Colonic mucosa (tissue), 4 donors: ENCODE measurements at places on chromosomes 4 and X. TPM values are rescaled to one million over a fixed set of nuclear protein-coding genes. Genes with fewer than 3 reads are reported as not detected.

- no peak for DNase-seq
Measured at GRCh38 chrX:118614150-118614549, 113.3 kb upstream of the IL13RA1 start.

BEX1 gene
- total RNA-seq, result 0.77 TPM

- no peak for DNase-seq
Measured at GRCh38 chr4:163201358-163201757, 34.7 kb upstream of the NAF1 start.

- DNase-seq, result no peak
Measured at GRCh38 chr4:111988514-111988913, 156.7 kb upstream of the FAM241A start.

DNA sequence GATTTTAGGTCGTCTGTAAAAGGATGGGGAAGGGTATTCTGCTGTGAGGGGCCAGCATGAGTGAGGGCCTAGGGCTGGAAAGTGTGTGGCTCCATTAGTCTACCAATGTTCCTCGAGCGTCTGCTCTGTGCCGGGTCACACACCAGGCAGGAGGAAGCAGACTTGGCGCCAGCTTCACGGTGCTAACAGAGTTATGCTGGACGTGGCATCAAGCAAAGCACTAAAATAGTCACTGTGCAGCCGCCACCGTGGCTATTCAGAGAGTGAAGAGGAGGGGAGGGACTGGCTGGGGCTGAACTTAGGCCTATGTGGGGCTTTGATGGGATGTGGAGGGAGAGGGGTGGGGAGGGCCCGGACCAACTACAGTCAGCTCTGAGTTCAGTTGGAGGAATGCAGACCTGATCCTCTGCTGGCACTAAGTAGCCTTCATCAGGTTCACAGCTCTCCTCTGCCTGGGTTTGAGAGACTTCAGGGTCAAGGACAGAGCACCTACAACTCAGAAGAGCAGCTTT lies 83.9 kb upstream of the MSX1 start:
- no peak for DNase-seq

CXCL3 gene
- total RNA-seq, result 17.5 TPM

DNA sequence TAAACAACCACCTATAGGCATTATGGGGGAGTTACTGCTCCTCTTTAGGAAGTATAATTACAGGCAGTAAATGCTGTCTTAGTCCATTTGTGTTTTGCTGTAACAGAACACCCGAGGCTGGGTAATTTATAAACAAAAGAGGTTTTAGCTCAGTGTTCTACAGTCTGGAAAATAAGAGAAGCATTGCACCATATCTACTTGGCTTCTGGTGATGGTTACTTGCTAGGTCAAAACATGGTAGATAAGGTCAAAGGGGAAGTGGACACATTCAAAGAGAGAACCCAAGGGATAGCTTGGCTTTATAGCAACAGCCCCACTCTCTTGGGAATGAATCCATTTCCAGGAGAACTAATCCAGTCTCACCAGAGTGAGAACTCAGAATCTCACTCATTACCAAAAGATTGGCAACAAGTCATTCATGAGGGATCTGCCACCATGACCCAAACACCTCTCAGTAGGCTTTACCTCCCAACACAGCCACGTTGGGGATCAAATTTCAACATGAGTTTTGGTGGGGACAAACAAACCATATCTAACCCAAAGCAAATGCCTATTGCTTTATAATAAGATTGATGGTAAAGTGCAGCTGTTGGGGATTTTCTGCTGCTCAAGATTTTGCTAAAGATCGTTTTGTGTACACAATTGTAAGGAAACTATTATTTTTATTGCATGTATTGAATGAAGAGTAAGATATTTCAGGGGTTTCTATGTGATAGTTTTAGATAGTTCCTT lies 32.6 kb downstream of the STAG2 start:
- DNase-seq, result no peak

DNA sequence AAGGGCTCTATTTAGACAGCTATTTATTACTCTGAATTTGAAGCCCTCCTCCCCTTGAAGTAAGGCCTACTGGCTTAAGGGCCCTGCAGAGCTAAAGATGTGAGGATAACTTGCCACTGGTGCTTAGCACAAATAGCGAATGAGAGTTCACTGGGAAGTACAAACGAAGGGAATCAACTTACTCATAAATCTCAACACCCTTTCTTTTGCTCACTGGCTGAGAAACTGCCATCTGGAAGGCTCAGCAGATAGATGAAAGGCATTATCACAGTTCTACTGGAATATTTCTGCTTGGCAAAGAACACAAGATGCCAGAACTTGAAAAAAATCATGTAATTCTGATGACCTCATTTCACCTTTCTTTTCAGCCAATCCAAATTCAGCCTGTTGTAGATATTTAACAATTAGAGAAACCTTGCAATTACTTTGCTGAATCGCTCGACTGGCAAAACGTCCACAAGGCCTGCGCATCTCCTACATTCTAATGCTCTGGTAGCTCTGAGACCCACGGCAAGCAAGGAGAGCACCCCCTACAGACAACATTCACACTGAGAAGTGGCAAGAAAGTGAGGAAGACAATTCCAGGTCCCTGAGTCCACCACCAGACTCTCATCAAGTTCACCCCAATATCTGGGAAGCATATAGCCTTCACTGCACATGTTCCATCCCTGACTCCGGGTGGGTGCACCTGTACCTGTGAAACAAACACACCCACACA lies 27.5 kb downstream of the TSPAN5 start:
- no peak for DNase-seq

GRCh38 chr4:154604696-154605200 lies 7.7 kb downstream of the FGG start:
- no peak for DNase-seq

GRCh38 chr4:7379719-7380118 lies 55.0 kb downstream of the PSAPL1 start:
- no peak for DNase-seq

DNA sequence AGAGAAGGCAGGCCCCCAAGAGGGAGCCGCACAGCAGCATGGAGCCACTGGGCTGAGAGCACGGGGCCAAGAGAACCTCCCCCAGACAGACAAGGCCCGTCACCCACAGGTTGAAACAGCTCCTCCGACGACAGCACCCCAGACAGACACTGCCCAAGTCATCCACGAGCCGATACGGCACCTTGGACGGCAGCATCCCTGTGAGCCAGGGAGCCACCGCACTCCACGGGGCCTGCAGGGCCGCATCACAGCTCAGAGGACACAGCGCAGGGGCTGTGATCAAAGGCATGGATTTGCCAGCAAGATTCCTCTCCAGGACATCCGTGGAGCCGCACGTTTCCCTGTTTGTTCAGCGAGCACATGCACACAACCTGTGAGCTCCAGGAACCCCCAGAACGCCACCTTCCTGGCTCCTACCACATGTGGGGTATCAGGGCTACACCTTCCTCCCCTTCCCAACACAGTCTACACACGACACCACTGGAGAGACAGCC lies 3.9 kb downstream of the CTBP1 start:
- DNase-seq, result no peak

ARR3 gene
- total RNA-seq, result not detected

- DNase-seq, result no peak
Measured at GRCh38 chrX:112614640-112615039, 65.1 kb downstream of the LHFPL1 start.

- no peak for DNase-seq
Measured at GRCh38 chrX:146615628-146616348, 193.8 kb upstream of the CXorf51B start.

DNA sequence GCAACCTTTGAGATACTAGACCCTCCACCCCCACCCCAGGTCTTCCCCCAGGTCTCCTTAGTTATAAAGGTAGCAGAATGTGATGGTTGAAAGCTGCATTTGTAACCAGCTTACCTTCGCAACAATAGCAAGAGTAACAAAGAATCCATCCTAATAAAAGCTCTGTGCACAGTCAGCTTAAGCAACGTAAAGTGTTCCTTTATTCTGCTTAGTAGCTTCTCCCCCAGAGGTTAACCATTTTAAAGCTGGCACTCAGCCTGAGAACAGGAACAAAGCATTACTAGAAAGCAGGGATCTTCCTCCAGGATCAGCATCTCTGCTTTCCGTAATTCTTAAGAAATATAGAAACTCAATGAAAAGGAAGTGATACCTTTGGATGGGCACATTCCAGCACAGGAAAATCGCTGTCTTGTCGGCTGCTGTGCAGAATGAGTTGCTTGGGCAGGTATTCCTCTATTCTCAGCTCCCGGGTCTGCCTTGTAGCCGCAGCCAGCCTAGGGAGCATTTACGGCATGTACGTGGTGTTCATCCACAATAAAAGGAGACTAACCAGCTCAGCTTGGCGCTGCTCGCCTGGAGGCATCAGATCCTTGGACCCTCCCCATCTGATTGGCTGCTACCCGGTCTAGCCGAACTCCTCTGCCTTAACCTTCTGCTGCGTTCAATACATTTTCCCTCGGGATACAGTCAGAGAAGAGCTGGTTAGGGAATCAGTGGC lies 113.0 kb upstream of the TLR3 start:
- DNase-seq, result no peak

GRCh38 chr4:78336093-78336943 lies 215.3 kb upstream of the ANXA3 start:
- no peak for DNase-seq
